ENCODE measurements at places on chromosomes 4 and X. TPM values are rescaled to one million over a fixed set of nuclear protein-coding genes. Genes with fewer than 3 reads are reported as not detected.

TRIM61 gene
- total RNA-seq = not detected

RUFY3 gene
- 124 TPM for total RNA-seq

P2RY10 gene
- 0.42 TPM for total RNA-seq

KLHL4 gene
- not detected for total RNA-seq

TMPRSS11F gene
- total RNA-seq = not detected

GABRG1 gene
- total RNA-seq = 0.59 TPM

AFF2 gene
- total RNA-seq = 13.2 TPM

USP26 gene
- total RNA-seq = not detected

GRCh38 chr4:102713096-102713495 is 47.7 kb downstream of the MANBA start:
- no peak for DNase-seq
- peaks cover 25% of the 10 kb centered on the region for H3K36me3 ChIP-seq
- H3K4me1 ChIP-seq = no peaks in the 10 kb centered on the region
- H3K27ac ChIP-seq = no peak overlapping the region
- no peaks in the 10 kb centered on the region for H3K27me3 ChIP-seq

- H3K27me3 ChIP-seq = no peaks in the 10 kb centered on the region
- no peak overlapping the region for H3K27ac ChIP-seq
- no peaks in the 10 kb centered on the region for H3K36me3 ChIP-seq
- no peak for DNase-seq
- no peaks in the 10 kb centered on the region for H3K4me1 ChIP-seq
These were observed 30.8 kb upstream of the PLA2G12A start for GRCh38 chr4:109760682-109761081.

GRCh38 chr4:47106561-47106960 is 75.2 kb downstream of the GABRB1 start:
- H3K4me3 ChIP-seq = no peak overlapping the region
- H3K36me3 ChIP-seq = no peaks in the 10 kb centered on the region
- no peak overlapping the region for H3K27ac ChIP-seq
- H3K4me1 ChIP-seq = no peaks in the 10 kb centered on the region
- no peak for DNase-seq

GRCh38 chr4:115110191-115111181 is 2.9 kb downstream of the NDST4 start:
- H3K4me1 ChIP-seq = peaks cover 12% of the 10 kb centered on the region
- H3K36me3 ChIP-seq = no peaks in the 10 kb centered on the region
- no peak overlapping the region for H3K27ac ChIP-seq
- H3K27me3 ChIP-seq = no peaks in the 10 kb centered on the region
- no peak for DNase-seq
- no peak overlapping the region for H3K4me3 ChIP-seq

DNA sequence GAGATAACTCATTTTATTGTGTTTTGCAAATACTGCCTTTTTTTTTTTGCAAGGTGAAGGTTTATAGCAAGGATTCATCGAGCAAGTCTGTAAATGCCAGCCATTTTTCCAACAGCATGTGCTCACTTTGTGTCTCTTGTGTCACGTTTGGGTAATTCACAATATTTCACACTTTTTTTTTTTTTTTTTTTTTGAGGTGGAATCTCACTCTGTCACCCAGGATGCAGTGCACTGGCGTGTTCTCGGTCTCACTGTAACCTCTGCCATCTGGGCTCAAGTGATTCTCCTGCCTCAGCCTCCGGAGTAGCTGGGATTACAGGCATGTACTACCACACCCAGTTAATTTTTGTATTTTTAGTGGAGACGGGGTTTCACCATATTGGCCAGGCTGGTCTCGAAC is 1.9 kb downstream of the RNF4 start:
- H3K27ac ChIP-seq = no peak overlapping the region
- no peaks in the 10 kb centered on the region for H3K36me3 ChIP-seq
- no peaks in the 10 kb centered on the region for H3K27me3 ChIP-seq
- peaks cover 11% of the 10 kb centered on the region for H3K4me1 ChIP-seq
- DNase-seq = no peak

GRCh38 chr4:136742333-136742732 is 790.0 kb downstream of the PCDH18 start:
- no peaks in the 10 kb centered on the region for H3K4me1 ChIP-seq
- no peak overlapping the region for H3K4me3 ChIP-seq
- no peaks in the 10 kb centered on the region for H3K27me3 ChIP-seq
- DNase-seq = no peak

- H3K27ac ChIP-seq = no peak overlapping the region
- H3K4me3 ChIP-seq = no peak overlapping the region
- no peak for DNase-seq
- no peaks in the 10 kb centered on the region for H3K4me1 ChIP-seq
These were observed 49.7 kb downstream of the FAM9B start for GRCh38 chrX:8984231-8984630.

Measured in tibial nerve (tissue), 4 donors.